ENCODE measurements at places on chromosomes 1 and 21.
A peak's percentile ranks its signal among the peaks of the same experiment; 100 is the strongest.

- no peaks in the 10 kb centered on the region for H3K27me3 ChIP-seq
- DNase-seq = no peak
- no peaks in the 10 kb centered on the region for H3K36me3 ChIP-seq
These were observed 636.4 kb downstream of the SMYD3 start for GRCh38 chr1:245870698-245871097.

DNA sequence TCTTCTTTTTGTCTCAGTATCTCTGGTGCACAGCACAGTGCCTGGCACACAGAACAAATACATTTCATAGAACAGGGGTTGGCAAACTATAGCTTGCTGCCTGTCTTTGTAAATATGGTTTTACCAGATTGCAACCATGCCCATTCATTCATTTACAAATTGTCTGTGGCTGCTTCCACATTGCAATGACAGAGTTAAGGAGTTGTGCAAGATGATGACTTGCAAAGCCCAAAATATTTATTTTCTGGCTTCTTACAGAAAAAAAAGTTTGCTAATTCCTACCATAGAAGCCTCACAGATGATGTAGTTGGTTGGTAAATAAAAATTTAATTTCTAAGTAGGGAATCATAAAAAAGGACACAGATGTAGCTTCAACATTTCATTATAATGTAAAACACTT lies 11.2 kb upstream of the HMGB4 start:
- peaks cover 4% of the 10 kb centered on the region for H3K27me3 ChIP-seq
- DNase-seq = no peak
- H3K4me3 ChIP-seq = no peak overlapping the region
- no peaks in the 10 kb centered on the region for H3K4me1 ChIP-seq
- no peak overlapping the region for H3K27ac ChIP-seq

GRCh38 chr1:21906173-21907078 lies 30.7 kb downstream of the HSPG2 start:
- DNase-seq = no peak
- no peak overlapping the region for H3K27ac ChIP-seq
- H3K4me1 ChIP-seq = peaks cover 14% of the 10 kb centered on the region
- no peak overlapping the region for H3K4me3 ChIP-seq

- no peaks in the 10 kb centered on the region for H3K4me1 ChIP-seq
- no peak overlapping the region for H3K4me3 ChIP-seq
- H3K27ac ChIP-seq = no peak overlapping the region
- peaks cover 7% of the 10 kb centered on the region for H3K27me3 ChIP-seq
These were observed 97.3 kb downstream of the TTLL7 start for GRCh38 chr1:83901547-83902155.

- H3K27ac ChIP-seq = no peak overlapping the region
- peaks cover 41% of the 10 kb centered on the region for H3K27me3 ChIP-seq
- DNase-seq = no peak
- H3K36me3 ChIP-seq = no peaks in the 10 kb centered on the region
- no peaks in the 10 kb centered on the region for H3K4me1 ChIP-seq
These were observed 16.2 kb downstream of the PLXNA2 start for GRCh38 chr1:208228026-208228425.

- H3K27me3 ChIP-seq = no peaks in the 10 kb centered on the region
- H3K36me3 ChIP-seq = no peaks in the 10 kb centered on the region
- no peak for DNase-seq
- H3K4me3 ChIP-seq = no peak overlapping the region
These were observed 81.4 kb upstream of the SPAG17 start for GRCh38 chr1:118266436-118266835.

DNA sequence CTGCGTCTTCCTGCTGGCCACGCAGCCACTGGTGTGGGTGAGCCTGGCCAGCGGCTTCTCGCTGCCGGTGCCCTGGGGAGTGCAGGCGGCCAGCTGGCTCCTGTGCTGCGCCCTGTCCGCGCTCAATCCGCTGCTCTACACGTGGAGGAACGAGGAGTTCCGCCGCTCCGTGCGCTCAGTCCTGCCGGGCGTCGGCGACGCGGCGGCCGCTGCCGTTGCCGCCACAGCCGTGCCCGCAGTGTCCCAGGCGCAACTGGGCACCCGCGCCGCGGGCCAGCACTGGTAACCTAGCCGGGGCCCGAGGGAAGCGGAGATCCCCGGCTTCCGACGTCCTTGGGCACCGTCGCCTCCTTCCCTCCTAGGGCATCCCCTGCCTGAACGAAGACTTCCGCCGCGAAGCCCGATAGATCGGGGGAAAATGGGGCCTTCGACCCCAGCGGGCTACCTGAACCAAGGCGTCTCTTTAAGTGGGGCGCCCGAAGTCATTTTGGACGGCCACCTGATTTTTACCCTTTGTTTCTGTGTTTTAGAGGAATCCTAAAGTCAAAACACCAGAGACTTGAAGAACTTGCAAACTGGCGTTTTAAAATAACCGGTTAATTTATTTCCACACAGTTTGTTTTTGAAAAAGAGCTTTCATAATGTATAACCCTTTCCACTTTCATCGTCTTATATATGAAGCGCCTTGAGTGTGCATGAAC lies 2.0 kb downstream of the GPR88 start:
- H3K27ac ChIP-seq = no peak overlapping the region
- no peak for DNase-seq
- no peaks in the 10 kb centered on the region for H3K36me3 ChIP-seq
- peaks cover 73% of the 10 kb centered on the region for H3K27me3 ChIP-seq

GRCh38 chr1:220012259-220012658 lies 34.0 kb downstream of the EPRS1 start:
- H3K36me3 ChIP-seq = peaks cover 80% of the 10 kb centered on the region
- peak overlapping the region; percentile 38 for H3K27ac ChIP-seq
- DNase-seq = no peak
- H3K4me3 ChIP-seq = no peak overlapping the region
- peaks cover 25% of the 10 kb centered on the region for H3K4me1 ChIP-seq

Measured in activated T-helper 2 cell treated with anti-CD3 and anti-CD28 coated beads, Interferon-gamma antibody, Interleukin-2, Interleukin-4, amounts not matched to agents 10 μg/mL and 5 μg/mL and 100 μg/mL, durations not matched to agents 14 hours and 24 hours and 36 hours (primary cell).